ENCODE measurements at places on chromosomes 5 and 9. TPM values are rescaled to one million over a fixed set of nuclear protein-coding genes. Genes with fewer than 3 reads are reported as not detected.

DNA sequence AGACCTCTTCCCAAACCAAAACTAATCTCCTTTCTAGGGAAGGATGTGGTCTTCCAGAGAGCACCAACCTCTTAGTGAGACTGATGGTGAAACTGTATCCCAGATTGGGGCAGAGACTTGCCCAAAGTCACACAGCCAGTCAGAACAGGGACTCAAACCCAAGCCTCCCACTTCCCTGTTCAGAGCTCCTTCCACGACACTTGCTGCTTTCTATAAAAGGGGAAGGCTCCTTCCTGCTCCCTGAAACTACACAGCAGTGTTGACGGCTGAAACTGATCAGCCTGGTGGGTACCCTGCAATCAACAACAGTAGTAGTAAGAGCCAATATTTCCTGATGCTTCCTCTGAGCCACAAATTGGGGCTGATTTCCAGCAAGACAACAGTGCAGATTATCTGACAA, 1.5 kb downstream of the TOR2A start:
- no peak for DNase-seq

DNA sequence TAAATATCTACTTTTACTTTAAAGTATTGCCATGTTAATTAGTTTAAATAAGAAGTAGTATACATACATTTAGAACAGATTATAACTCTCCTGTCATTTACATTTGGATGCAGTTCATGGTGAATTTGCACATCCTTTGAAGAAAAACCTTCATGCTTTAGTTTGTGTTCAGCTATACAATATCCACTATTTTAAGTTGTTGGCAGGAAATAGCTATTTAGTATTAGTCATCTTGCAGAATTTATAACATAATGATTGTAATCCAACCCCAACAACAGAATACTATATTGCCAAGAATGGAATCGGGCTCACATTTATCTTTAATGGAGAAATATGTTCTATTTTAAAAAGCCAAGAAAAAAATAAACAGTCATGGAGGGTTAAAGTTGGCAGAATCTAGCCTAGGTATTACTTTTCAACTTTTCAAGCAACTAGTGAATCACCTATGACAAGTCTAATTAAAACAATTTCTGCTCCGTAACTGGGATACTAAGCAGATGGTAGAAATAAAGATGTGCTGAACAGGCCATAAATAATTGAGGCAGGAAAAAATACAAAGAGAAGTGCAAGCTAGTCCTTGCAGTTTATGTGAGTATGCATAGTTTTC, 1170.6 kb upstream of the NUDT12 start:
- no peak for DNase-seq

ADAMTS6 gene
- total RNA-seq: 8.8 TPM

DNA sequence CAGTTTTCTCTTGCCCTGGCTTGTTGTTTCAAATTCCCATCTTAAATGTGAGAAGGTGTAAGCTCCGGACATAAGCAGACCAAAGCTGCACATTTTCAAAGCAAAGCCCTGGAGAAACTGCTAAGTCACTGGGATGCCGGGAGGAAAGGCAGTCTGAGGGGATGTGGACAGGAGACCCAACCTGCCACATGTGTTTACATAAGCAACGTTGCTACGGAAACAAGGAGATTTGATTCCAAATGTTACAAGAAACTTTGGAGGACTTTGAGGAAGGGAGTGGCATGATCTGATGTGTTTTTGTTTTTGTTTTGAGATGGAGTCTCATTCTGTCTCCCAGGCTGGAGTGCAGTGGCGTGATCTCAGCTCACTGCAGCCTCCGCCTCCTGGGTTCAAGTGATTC, 25.7 kb upstream of the INSYN2B start:
- DNase-seq: no peak

- no peak for DNase-seq
Measured at GRCh38 chr9:89795538-89796195, 190.9 kb downstream of the GADD45G start.

DNA sequence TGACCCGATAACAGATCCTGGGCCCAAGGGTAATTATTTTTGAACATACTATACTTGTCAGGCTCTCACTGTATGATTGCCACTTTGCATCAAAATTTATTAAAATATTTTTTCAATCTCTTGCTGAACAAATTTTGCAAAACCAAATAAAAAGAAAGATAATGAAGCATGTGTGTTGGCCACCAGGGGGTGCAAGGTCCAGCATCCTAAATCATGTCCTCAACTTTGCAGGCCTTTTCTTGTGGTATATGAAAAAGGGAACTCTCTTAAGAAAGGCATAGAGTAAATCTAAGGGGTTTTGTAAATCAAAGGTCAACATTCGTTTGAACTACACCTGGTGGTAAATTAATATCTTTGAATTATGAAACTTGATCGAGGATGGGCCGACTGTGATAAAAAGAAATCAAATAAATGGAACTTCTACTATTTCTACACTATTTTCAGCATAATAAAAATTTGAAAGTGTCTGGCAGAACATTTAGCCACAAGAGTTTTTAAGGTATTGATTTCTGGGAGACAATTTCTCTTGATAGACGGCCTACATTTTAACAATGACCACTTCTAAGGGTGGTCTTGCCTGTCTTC, 676.5 kb downstream of the DMRTA1 start:
- peak; percentile 9 for DNase-seq

Data from tibial nerve (tissue), 4 donors.